ENCODE measurements at places on chromosomes 7 and 10. TPM values are rescaled to one million over a fixed set of nuclear protein-coding genes. Genes with fewer than 3 reads are reported as not detected.

The PRKG1 gene
- not detected for total RNA-seq

DNA sequence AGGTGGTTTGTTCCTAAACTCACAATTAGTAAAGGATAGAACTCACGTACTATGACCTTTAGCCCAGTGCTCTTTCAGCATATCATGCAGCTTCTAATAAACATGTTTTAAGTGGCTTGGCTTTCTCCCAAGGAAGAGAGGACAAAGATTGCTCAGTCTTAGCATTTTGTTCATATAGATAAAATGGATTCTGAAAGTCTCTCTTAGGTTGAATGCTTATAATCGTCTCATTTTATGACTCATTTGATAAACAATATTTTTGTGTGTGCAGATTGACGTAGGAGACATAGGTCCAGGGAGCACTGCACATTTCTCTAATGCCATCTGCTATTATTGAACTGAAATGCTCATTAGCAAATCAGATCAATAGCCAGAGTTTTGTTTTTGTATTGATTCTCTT is 44.8 kb downstream of the GNAT3 start:
- no peak overlapping the region for H3K4me3 ChIP-seq
- H3K4me1 ChIP-seq: peaks cover 7% of the 10 kb centered on the region
- no peaks in the 10 kb centered on the region for H3K36me3 ChIP-seq
- H3K27ac ChIP-seq: no peak overlapping the region

- no peaks in the 10 kb centered on the region for H3K36me3 ChIP-seq
- H3K27me3 ChIP-seq: no peaks in the 10 kb centered on the region
- no peak for DNase-seq
- H3K4me1 ChIP-seq: peaks cover 17% of the 10 kb centered on the region
- no peak overlapping the region for H3K27ac ChIP-seq
These were observed 14.3 kb upstream of the ELOVL3 start for GRCh38 chr10:102211615-102212299.

GRCh38 chr10:14536241-14537213 is 205.8 kb upstream of the FRMD4A start:
- H3K4me1 ChIP-seq: peaks cover 59% of the 10 kb centered on the region
- DNase-seq: peak; percentile 56
- no peaks in the 10 kb centered on the region for H3K27me3 ChIP-seq
- no peak overlapping the region for H3K4me3 ChIP-seq

- no peak for DNase-seq
- H3K27ac ChIP-seq: no peak overlapping the region
- peaks cover 72% of the 10 kb centered on the region for H3K27me3 ChIP-seq
These were observed 54.1 kb downstream of the SLIT1 start for GRCh38 chr10:97131666-97132065.

The NRG3 gene
- not detected for total RNA-seq

The NUTM2E gene
- not detected for total RNA-seq

GRCh38 chr10:1523221-1523620 is 214.1 kb downstream of the ADARB2 start:
- H3K36me3 ChIP-seq: no peaks in the 10 kb centered on the region
- H3K27ac ChIP-seq: no peak overlapping the region
- peaks cover 18% of the 10 kb centered on the region for H3K27me3 ChIP-seq
- H3K4me1 ChIP-seq: no peaks in the 10 kb centered on the region
- H3K4me3 ChIP-seq: no peak overlapping the region
- DNase-seq: no peak

GRCh38 chr10:21513405-21513788 is 12.1 kb downstream of the SKIDA1 start:
- peaks cover 81% of the 10 kb centered on the region for H3K4me1 ChIP-seq
- H3K27me3 ChIP-seq: no peaks in the 10 kb centered on the region
- no peak overlapping the region for H3K27ac ChIP-seq
- H3K36me3 ChIP-seq: no peaks in the 10 kb centered on the region
- no peak for DNase-seq
